Hematopoietic multipotent progenitor cell treated with erythropoietin and hydrocortisone succinate and interleukin-3 and kit ligand, for 8 days (in vitro differentiated cells): ENCODE measurements at places on chromosomes 2 and 18.

GRCh38 chr2:143452817-143453451 is 323.7 kb downstream of the ARHGAP15 start:
- no peak for DNase-seq

DNA sequence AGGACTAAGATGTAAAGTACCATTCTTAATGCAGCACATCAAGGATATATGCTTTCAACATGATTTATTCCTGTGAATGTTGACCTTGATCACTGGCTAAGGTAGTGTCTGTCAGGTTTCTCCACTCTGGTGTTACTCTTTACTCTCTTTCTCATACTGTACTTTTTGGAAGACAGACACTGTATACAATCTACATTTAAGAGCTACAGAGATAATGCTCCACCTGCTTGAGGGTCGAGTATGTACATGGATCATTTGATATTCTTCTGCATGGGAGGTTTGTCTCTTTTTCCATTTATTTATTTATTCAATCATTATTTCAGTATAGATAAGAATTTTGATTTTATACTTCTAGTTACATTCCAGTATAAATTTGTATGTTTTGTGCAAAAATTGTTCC is 199.5 kb upstream of the RGPD4 start:
- no peak for DNase-seq

DNA sequence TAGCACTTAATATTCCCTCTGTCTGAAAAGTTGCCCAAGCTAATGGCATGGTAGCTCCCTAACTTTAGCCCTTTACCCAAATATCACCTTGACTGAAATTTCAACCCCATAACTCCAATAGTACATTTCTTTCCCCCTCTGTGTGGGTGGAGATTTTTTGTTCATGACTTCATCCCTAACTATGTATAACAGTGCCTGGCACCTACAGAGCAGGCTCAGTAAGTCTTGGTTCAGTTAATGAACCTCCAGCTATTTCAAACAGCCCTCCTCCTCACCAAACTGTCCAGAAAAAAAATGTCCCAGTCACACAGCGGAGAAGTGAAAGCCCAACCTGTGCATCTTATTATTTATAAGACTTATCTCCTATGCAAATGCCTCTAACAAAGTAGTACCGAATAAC is 18.6 kb downstream of the BUB1 start:
- DNase-seq: no peak

DNA sequence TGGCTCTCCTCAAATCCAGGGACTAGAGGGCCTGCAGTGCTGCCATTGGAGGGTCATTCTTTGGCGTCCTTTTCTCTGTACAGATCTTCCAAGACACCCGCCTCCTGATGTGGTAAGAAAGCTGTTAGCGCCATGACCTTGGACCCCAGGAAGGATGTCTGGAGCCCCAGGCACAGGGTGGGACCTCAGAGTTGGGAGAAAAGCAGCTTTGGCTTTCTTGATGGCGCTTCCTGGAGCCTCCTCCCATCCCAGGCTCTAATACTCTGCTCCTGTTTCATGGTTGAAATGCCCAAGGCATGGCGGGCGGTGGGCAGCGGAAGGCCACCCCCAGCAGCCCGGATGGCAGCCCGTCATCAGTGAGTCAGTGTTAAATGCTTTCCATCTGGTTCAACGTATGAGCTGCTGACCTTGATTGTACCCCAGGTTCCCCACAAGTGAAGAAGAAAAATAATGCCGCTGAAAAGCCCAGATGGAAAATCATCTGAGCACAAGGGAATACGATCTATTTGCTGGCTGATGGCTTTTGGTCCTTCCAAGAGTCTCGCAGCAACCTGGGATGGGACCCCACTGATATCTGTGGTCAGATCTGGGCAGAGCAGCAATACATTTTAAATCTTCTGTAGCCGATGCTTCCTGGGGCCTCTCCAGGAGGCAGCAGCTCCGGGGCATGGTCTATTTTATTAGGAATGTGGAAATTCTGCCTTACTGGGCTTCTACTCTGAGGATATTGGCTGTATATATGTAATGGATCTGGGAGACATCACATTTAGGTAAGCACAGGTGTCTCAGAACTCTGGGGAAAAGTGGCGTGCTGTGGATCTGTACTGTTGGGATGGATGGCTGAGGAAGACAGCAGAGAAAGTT is 15.1 kb downstream of the ACKR3 start:
- DNase-seq: no peak

- peak; percentile 33 for DNase-seq
Measured at GRCh38 chr18:55275039-55275901, 312.7 kb downstream of the TCF4 start.

DNA sequence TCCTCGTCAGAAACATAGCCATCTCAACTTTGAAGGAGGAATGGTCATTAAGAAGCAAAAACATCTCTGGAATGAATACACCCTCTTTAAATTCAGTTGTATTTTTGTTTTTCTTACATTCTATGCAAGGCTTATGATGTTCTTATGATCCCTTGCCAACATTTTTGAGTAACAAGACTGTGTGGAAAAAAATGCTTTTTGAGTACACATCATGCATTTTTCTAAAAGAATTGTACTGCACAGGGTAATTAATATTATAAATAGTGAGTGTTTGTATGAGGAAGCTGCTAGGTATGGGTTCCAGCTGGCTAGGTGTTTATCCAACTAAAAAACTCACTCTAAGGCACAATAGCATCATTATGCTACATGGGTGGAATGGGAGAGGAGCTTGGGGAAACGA is 59.0 kb upstream of the SPATS2L start:
- DNase-seq: no peak

DNA sequence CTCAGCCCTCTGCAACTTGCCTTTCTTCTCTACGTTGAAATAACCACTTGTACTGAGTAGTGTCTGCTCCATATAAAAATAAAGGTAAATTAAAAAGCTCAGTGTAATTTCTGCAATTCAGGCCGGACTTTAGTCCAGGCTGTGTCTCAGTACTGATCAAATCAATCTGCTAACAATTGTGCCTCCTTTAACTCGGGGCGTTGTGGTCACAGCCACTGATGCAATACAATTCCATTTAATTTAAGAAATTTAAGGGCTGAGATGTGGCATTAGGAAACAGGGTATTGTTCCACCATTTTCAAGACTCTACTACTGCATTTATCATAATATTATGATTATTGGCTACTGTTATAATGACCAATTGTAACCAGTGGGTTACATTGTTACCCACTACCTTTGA is 60.0 kb upstream of the NPAS2 start:
- DNase-seq: no peak

- no peak for DNase-seq
Measured at GRCh38 chr2:176285321-176285720, 16.1 kb downstream of the MTX2 start.

GRCh38 chr2:74693213-74693612 is 39.2 kb downstream of the SEMA4F start:
- no peak for DNase-seq
